A549 (cell line): ENCODE measurements at places on chromosomes 12 and 14. TPM values are rescaled to one million over a fixed set of nuclear protein-coding genes. Genes with fewer than 3 reads are reported as not detected.

Gene CLEC9A
- polyA plus RNA-seq: not detected in 3 replicates

DNA sequence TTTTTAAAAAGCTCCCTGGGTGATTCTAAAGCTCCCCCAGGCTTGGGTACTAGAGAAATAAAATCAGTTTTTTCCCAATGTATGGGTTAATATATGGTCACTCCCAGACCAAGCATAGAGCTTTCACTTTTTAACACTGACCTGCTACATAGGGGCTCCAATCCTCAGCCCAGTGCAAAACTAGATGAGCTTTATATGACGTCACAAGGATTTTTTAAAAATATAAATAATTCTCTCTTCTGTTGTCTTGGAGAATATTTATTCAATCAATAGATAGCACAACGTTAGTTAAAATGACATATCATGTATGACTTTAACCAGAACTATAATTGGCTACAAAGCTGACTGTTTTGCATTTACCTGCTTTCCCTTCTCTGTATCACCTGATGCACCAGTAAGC, 137.9 kb upstream of the TMCC3 start:
- no peak for DNase-seq

DNA sequence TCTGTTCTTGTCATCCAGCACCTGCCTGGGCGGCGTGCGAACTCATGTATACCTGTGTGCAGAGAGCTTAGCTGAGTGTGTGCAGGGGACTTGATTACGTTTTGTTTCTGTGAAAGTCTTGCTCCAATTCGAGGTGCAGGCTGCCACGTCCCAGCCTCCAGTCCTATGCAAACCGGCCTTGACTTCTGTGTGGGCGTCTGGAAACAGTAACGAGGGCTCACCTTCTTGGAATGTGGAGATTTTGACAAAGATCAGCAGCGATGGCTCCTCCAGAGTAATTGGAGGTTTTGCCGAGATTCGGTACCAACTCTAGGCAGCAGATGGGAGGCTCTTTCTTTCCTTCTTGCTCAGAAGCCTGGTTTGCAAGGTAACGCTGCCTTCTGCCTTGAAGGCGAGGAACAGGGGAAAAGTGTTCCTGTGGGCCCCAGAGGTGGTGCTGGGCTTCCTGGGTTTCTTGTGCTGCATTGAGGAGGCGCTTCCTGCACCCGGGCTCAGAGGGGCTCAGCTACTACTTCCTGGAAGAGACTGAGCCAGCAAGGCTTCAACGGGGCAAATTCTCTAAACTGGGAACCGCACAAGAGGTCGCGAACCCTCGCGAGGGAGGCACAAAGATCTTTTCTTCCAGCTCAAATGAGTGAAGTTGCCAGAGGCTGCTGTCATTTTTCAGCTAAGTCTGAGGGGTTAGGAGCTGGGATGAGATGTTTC, 249.0 kb downstream of the AACS start:
- no peak for DNase-seq

DNA sequence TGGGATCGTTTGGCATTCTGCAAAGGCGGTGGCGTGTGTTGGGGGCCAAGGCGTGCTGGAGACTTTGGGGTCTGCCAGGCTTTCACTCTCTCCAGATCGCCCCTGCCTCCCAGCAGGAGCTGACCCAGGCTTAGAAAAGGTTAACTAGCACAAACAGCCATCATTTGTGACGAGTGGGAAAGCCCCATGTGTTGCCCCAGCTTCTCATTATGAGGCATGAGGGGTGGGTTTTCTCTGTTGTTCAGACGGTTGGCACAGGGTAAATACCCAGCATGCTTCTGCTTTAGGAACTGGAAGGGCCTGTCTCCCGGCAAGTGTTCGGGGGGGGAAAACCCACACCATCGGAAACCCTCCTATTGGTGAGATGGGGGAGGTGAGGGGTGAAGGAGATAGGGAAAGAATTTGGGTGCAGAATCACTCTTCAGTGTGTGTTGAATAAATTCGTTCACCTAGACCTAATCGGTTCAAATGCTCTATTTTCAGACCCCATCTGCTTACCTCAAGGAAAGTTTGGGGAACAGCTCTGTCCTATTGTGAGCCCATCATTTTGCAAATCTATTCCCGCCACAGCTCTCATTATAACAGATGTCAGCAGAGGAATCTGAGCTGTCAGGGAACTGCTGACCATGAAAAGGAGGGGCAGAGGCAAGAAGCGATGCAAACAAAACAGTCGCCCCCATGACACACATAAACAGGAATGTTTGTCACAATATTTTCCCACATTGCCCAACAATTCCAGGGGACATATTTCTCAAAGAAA, 34.7 kb upstream of the C12orf42 start:
- no peak for DNase-seq

DNA sequence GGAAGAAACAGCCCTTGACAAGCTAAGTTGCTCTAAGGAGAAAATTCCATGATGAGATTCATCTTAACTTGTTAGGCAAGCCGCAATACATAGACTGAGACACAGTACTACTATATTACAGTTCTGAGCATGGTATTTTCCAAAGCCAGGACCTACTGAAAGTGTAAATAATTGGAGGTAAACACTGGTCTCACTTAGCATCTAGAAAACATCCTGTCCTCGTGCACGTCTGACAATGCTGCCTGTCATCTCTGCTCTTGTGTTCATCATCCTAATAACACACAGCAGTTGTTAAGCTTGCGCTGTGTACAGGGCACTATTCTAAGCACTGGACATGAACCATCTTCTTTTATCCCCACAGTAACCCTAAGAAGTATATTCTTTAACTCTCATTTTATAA, 64.2 kb downstream of the GNG2 start:
- DNase-seq: no peak
